Central memory CD8-positive, alpha-beta T cell (primary cell): ENCODE measurements at places on chromosomes 11 and 22.

GRCh38 chr11:111672949-111673348 is 70.7 kb downstream of the SIK2 start:
- no peak for DNase-seq

GRCh38 chr11:70742553-70743291 is 344.4 kb downstream of the CTTN start:
- no peak for DNase-seq

- DNase-seq, result no peak
These were observed 7.3 kb downstream of the HORMAD2 start for GRCh38 chr22:30087611-30088010.

DNA sequence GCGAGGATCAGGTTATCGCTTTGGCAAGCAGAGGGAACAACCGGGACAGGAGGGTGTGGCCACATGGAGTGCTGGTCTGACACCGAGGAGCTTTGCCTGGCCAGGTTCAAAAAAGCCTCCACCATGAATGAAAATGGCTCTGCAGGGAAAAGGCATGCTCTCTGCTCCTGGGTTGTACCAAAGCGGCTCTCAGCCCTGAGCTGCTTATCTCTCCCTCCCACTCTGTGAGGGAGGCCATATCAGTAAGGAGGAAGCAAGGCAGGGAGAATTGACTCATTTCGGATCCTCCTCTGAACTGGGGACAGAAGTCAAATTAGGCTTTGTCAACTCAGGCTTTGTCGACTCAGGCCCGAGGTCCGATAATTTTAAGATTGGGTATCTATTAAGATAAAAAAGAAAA is 82.9 kb upstream of the CRTAM start:
- no peak for DNase-seq

GRCh38 chr11:65541093-65541982 is 16.5 kb downstream of the SCYL1 start:
- no peak for DNase-seq

- DNase-seq, result no peak
These were observed 8.4 kb downstream of the INCENP start for GRCh38 chr11:62132191-62132590.

GRCh38 chr11:129815596-129816461 is at the start of gene TMEM45B:
Gene TMEM45B, plus strand, starts transcription at chr11:129815848. Its CDS starts 36,635 bp downstream, at chr11:129852483.
- DNase-seq, result no peak

DNA sequence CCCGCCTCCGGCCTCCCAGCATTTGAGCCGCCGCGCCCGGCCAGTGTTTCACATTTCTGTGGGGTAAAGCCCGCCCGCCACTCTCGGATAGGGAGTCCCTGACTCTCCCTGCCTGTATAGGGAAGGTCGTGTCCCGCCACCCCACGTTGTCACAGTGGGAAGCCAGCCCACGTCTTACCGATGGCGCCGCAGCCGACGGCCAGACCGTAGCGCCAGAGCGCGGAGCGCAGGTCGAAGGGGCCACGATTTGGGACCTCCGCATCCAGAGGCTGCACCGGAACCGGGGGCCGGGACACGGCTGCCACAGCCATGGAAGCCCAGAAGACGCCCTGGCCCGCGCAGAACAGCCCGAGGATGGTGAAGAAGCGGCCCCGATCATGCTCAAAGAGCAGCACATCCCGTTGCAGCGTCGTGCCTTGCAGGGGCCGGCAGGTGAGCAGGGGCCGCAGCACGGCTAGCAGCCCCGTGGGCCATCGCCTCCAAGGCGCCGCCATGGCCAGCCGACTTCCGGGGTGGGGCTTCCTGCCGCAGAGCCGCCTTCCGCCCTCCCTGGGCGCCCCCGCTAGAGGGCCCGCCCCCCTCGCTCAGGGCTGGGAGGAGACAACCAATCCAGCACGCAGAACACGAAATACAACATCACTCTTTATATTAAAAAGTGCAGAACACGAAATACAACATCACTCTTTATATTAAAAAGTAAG is at the start of gene TMEM223:
TMEM223 (minus strand) TSS at position 506 of the 701 bp plus-strand sequence; CDS start at position 494, 12 bp downstream.
- DNase-seq, result peak; percentile 83

DNA sequence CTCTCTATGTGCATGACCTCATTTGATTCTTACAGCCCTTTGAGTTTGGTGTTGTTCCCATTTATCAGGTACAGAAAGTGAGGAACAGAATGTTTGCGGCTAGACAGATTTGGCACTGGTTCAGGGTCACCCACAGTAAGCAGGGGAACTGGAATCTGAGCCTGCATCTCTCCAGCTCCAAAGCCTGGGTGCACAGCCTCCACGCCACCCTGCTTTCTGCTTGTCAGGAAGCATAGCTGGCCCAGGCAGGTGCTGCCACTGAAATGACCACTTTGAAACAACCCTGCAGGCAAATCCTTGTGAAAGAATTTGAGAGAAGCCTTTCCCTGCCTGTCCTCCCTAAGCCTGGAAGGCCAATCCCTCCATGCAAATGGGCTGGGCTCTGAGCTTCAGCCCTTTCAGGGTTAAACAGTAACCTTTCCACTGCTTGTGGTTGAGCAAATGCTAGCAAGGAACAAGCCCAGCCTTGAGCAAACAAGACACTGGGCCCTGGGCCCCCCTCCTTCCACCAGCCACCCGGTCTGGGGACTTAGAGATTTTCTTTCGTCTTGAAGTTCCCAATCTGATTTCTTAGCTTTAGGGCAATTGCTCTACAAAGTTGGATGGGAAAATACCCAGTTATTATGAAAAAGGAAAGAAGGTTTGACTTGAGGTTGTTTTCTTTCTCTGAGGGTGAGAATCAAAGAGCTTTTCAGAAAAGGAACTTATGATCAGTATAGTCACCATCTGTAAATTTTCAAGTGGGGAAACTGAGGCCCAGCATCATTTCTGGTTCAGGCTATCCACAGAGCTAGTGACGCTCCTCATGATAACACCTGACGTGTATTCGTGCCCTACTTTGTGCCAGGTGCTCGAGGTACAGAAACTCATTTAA is 19.4 kb downstream of the EHF start:
- DNase-seq, result no peak

DNA sequence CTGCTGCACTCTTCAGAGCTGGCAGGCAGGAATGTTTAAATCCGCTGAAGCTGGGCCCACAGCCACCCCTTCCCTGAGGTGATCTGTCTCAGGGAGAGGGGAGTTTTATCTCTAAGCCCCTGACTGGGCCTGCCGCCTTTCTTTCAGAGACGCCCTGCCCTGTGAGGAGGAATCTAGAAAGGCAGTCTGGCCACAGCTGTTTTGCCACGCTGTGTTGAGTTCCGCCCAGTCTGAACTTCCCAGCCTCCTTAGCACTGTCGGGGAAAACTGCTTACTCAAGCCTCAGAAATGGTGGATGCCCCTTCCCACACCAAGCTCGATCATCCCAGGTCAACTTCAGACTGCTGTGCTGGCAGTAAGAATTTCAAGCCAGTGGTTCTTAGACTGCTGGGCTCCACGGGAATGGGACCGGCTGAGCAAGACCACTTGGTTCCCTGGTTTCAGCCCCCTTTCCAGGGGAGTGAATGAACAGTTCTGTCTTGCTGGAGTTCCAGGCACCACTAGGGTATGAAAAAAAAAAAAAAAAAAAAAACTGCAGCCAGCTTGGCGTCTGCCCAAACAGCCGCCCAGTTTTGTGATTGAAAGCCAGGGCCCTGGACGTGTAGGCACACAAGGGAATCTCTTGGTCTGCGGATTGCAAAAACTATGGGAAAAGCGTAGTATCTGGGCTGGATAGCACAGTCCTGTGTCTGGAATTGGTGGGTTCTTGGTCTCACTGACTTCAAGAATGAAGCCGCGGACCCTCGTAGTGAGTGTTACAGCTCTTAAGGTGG is 127.4 kb downstream of the SPON1 start:
- no peak for DNase-seq

DNA sequence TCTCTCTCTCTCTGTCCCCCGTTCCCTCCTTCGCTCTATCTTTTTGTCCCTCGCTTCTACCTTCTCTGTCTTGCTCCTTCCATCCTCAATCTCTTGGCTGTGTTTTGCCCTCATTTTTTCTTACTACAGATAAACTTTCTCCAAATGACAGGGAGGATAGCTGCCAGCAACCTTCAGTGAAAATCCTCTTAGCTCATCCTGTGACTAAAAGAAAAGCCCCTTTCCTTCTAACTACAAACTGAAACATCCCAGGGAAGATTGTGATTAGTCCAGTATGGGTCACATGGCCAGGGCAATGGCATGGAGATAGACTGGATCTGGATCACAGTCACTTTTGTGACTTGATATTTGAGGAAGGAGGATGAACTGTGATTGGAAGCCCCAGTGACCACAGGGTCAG is 10.4 kb downstream of the SPON1 start:
- DNase-seq, result no peak

- no peak for DNase-seq
These were observed 315.1 kb downstream of the LARGE1 start for GRCh38 chr22:33605221-33605620.

DNA sequence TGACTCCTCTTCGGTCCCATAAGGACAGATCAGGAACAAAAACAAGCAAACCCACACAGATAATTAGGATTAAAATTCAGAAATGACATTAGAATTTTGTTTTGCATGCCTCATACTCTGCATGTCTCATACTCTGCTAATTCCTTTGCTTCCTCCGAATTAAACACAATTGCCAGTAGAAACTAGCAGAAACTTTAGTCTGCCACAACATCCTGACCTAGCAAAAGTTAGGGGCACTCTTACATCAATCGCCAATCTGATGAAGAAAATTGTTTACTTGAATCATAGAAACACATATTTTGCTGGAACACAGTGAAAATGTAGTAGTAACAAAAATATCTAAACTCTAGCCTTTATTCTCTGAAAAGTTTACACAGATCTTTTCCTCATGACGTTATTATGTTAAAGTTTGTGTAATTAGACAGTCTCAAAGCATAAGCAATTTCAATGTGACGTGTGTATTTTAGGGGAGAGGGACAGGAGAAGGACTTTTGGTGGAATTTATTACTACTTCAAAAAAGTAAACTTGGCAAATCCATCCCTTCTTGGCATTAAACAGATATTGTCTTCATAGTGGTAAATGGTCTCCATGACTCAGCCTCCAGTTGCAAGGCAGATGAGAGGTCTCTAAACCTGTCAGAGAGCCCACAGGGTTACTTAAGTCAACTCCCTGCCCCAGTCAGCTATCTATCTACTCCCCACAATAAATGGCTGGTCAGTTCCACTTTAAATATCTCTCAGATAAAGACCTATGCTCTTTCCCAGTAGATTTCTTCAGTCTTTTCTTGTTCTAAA is 249.8 kb upstream of the UBASH3B start:
- DNase-seq, result no peak

- DNase-seq, result no peak
These were observed 404.6 kb upstream of the CNTN5 start for GRCh38 chr11:98616098-98616655.

DNA sequence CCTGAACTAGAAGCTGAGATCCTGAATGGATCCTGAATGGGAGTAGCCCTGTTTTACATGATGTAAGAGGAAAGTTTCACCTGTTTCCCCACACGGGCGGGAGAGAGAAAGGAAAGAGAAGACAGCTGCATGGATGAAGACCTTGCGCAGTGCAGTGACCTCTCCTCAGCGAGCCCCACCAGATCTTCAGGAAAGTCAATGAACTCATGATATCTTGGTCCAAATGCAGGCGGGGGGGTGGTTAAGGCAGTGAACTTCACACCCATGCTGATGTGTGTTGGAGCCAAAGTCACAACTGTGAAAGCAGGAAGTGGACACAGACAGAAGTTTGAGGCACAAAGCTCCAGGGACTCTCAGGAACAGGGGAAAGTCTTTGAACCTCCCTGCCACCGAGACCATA is 8.6 kb upstream of the FJX1 start:
- no peak for DNase-seq

DNA sequence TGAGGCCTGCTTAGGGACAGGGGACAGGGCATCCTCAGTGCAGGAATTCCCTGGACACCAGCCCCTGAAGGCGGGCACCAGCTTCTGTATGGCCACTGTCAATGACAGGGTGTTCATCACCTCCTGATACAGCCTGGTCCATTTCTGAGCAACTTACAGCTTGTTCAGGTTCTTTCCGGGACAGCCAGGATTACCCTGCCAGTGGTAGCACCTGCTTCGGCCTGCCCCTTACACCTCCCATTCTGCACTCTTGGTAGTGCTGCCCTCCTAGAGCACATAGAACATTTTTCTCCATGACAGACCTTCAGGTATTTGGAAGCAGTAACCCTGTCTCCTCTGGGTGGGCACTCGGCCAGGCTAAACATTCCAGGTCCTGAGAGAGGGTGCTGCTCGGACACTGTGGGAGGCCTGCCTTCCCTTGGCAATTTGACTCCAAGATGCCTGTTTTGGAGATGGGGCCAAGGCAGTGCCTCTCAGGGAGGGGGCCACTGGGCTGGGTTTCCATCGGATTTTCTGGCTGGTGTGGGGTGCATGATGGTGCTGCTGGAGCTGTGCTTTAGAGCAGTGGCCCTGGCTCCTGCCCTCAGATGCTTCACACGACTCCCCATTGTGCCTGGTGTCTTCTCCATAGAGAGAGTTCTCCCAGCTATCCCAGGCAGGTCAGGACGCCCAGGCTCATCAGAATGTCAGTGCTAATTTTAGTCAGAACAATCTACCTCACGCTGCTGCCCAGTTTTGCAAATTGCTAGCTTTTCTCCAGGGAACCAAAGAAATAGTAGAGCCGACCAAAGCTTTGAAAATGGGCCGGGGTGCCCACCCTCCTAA is 1.2 kb downstream of the GAL3ST3 start:
- no peak for DNase-seq

DNA sequence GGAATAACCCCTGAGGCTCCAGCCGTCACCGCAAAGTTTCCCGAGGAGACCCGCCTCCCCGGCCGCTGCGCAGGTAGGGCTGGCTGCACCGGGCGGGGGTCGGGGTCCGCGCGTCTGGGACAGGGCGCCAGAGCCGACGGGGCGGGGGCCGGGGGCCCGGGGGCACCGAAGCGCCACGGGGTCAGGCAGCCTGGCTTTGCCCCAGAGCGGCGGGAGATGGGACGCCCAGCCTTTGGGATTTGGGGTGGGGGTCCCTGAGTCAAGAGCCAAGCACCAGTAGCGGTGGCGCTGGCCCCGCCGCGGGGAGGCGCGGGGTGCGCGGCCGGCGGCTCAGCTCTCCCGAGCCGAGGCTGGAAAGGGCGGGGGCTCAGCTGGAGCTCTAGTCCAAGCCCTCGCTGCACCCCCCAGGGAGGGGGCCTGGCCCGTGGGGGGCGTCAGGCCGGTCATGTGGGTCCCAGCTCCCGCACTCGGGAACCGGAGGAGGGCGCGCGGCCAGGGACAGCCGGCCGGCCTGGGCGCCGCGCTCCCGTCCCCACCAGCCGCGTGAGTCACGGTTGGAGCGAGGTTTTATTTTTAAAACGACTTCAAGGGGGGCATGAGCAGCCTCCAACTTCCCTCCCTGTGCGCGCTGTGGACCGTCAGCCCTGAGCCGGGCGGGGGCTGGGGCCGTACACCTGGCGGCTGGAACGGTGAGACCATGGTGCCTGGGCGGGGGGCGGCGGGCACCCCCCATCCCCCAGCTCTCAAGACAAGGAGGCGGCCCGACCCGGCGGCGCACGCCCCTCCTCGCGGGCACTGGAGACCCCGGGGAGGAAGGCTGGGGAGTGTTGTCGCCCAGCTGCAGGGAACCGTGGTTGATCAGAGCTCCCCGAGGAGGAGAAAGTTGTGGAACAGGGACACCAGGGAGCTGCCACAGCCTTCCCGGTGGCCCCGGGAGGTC is 626 bp downstream of the FLRT1 start:
- no peak for DNase-seq

DNA sequence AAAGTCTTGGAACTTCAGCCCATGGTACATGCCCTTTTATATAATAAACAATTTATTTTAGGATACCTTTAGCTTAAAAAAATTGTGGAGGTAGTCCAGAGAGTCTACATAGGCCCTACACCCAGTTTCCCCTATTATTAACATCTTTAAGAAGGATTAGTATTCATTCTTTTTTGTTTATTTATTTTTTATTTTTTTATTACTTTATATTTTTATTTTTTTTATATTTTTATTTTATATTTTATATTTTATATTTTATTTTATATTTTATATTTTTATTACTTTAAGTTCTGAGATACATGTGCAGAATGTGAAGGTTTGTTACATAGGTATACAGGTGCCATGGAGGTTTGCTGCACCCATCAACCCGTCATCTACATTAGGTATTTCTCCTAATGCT is 15.9 kb upstream of the ABTB2 start:
- no peak for DNase-seq
